Activated CD4-positive, alpha-beta T cell treated with anti-CD3 and anti-CD28 coated beads, Interleukin-2, Interleukin-4, amounts not matched to agents 100 ng/mL and 50 ng/mL, durations not matched to agents 16 hours and 8 hours (primary cell): ENCODE measurements at places on chromosomes 6 and 20.

GRCh38 chr6:57305107-57305506 lies 12.3 kb upstream of the PRIM2 start:
- DNase-seq, result no peak

DNA sequence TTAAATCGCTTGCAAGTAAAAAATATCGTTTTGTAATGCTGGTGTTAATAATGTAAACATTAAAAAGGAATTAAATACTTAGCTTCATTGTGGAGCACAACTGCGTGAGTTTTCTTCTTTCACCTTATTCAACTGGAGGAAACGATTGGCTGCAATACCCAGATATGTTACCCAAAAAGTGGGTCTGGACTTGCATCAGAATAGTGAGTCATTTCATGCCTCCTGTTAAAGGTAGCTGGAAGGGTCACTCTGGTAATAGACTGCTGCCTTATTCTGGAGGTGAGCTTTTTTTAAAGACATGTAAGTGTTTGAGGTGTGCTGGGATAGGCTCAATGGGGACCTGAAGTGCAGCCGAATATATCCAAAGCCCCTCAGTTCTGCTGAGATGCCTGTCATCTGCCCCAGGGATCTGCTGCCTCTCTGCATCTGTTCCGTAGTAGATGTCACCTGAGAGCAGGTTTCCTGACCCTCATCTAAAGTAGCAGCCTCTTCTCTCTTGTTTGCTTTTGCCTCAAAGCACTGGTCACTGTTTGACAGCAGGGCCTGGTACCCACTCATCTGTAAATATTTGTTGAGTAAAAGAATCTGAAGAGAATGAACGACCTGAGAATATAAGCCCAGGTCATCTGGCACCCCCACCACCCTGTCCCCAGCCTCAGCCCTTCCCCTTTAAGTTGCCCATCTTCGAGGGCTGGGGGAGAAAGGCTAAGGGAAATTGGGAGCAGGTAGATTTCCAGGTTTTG lies 5.6 kb upstream of the UQCC2 start:
- no peak for DNase-seq

GRCh38 chr6:29477923-29478450 lies 9.8 kb downstream of the MAS1L start:
- DNase-seq, result no peak

- DNase-seq, result no peak
These were observed 153.6 kb downstream of the FOXA2 start for GRCh38 chr20:22430746-22431168.

- no peak for DNase-seq
These were observed 73.5 kb downstream of the PREX1 start for GRCh38 chr20:48754292-48754691.

GRCh38 chr6:125346201-125346925 lies 44.6 kb upstream of the HDDC2 start:
- DNase-seq, result no peak

- no peak for DNase-seq
These were observed 35.4 kb downstream of the AGPAT4 start for GRCh38 chr6:161238500-161238899.

GRCh38 chr6:47344022-47344421 lies 34.3 kb upstream of the TNFRSF21 start:
- no peak for DNase-seq

- peak; percentile 59 for DNase-seq
These were observed 39.2 kb downstream of the DYNLT1 start for GRCh38 chr6:158605266-158605878.

- no peak for DNase-seq
These were observed 54.5 kb downstream of the GINS1 start for GRCh38 chr20:25461786-25462545.

- DNase-seq, result no peak
These were observed 530.1 kb upstream of the CITED2 start for GRCh38 chr6:139904568-139904967.

DNA sequence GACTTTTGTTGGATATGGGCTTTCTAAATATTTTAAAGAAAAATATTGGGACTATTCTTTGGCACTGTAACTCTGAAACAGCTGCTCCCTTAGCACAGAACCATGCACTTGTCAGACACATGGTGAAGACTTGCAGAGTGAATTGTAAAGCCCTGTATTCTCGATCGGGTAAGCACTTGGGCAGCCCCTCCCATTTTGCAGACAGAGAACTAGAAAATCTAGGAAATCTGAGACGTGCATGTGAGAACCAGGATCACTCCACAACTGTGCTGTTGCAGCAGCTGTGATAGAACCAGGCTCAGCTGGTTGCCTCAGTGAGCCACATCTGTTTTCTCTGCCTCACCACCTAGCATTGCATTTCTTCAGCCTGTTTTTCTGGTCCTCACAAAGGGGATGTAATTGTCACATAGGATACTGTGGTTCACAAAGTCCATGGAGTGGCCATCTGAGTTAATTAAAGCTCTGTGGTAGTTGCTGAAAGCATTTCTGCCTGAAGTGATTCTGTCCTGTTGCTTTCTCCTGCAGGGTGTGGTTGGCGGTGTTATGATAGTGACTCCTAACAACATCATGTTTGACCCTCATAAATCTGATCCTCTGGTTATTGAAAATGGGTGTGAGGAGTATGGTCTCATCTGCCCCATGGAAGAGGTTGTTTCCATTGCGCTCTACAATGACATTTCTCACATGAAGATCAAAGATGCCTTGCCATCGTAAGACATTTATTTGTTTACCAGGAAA lies 71.8 kb upstream of the HINT3 start:
- DNase-seq, result no peak

DNA sequence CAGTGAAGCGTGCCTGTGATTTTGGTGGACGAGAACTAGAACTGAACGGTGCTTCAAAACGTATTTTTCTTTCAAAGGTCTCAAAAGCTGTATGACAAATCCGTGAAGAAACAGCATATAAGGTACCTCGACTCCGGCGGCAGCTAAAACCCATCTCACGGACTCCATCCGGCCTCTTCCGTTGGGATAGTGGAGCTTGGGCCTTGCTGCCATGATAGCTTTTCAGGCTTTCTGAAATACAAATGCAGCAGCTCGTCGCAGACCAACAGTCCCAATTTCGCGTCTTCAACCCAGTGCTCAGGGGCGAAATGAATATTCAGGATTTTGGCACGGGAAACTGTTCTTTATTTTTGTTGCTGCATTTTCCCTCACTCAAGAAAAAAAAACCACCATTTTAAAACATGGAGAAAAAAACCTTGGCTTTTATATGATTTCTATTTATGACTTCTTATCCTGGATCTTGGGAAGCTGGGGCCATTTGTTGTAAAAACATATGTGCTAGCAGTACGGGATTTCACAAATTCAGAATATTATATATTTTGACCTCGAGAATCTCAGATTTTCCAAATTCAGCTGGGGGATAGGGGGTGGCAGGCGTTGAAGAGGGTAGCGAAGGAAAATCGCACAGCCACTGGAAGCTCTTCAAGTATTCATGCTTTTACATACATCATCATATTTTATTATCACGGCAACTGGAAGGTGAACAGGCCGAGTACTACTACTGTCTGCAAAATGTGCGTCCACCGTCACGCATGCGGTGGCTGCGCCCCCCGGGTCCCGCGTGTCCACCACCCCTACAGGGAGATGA lies 849 bp downstream of the GSTA4 start:
- DNase-seq, result no peak

- DNase-seq, result no peak
These were observed 147.9 kb upstream of the BTBD3 start for GRCh38 chr20:11769825-11770224.
